ENCODE measurements at places on chromosomes 7 and 10.

- DNase-seq = no peak
Measured at GRCh38 chr7:24685708-24686107, 71.6 kb downstream of the GSDME start.

GRCh38 chr10:21092683-21093524 is 195.8 kb upstream of the NEBL start:
- DNase-seq = no peak

GRCh38 chr7:78492146-78492545 is 693.6 kb downstream of the PHTF2 start:
- DNase-seq = no peak

- DNase-seq = no peak
Measured at GRCh38 chr7:156475179-156475578, 165.4 kb upstream of the RNF32 start.

DNA sequence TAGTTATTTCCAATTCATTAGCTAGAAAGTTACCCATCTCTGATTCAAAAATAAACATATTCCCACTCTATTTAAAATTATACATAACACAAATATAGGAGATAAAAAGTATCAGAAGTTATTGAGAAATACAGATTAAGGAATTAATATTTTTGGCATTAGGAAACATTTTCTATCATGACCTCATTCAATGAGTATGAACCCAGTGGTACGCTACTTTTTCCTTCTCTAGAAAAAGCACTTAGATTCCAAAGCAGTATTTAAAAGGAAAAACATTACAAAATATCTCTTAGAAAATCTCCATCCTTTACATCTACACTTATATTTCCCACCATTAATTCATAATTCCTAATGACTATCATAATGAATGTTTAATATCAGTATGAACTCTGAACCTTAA is 240.6 kb upstream of the GNAI1 start:
- DNase-seq = no peak

GRCh38 chr10:69904533-69904932 is 102.8 kb downstream of the COL13A1 start:
- DNase-seq = no peak

GRCh38 chr7:5872326-5872725 is 8.3 kb upstream of the OCM start:
- DNase-seq = no peak

- no peak for DNase-seq
Measured at GRCh38 chr7:31111109-31111451, 59.0 kb downstream of the ADCYAP1R1 start.

DNA sequence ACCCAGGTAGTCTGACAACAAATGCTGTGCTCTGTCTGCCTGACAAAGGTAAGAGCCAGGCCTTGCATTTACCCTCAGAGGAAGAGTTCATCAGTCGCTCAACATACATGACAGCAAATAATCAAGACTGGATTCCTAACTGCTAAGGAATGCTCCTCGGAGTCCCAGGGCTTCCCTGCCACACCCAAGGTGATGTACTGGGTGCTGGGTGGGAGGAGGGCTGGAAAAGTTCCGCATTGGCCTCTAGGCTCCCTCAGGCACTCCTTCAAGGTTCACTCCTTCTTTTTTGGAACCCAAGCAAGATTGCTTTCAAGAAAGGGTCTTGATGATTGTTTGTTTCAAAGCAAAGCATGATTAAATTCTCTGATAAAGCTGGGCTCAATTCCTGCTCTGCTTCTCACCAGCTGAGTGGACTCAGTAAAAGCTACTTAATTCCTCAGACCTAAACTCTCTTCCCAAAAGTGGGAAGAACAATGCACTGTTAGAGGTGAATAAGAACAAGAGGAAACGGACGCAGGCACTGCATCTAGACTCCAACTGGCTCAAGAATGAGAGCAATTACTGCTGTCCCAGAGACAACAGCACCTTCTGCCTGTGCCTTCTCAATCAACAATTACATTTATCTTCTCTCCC is 173.5 kb downstream of the ELMO1 start:
- no peak for DNase-seq

GRCh38 chr10:122421054-122421625 is 33.3 kb upstream of the ARMS2 start:
- no peak for DNase-seq

DNA sequence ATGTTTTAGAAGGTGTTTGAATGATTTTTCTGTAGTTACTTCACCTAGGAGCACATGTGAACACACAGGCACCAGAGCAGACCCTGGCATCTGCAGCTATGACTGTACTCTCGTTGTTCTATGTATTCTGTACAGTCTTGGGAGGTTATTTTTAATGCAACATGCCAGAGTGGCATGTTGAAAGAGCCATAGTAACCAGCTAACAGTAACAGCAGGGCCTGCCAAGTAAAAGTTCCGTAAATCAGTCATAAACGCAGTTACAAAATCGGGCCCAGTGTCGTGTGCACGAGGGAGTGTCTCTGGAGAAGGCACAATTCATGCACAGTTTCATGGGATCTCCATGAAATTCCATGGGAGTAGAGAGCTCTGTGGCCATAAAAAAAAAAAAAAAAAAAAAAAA is 108.3 kb upstream of the CDK6 start:
- DNase-seq = no peak

DNA sequence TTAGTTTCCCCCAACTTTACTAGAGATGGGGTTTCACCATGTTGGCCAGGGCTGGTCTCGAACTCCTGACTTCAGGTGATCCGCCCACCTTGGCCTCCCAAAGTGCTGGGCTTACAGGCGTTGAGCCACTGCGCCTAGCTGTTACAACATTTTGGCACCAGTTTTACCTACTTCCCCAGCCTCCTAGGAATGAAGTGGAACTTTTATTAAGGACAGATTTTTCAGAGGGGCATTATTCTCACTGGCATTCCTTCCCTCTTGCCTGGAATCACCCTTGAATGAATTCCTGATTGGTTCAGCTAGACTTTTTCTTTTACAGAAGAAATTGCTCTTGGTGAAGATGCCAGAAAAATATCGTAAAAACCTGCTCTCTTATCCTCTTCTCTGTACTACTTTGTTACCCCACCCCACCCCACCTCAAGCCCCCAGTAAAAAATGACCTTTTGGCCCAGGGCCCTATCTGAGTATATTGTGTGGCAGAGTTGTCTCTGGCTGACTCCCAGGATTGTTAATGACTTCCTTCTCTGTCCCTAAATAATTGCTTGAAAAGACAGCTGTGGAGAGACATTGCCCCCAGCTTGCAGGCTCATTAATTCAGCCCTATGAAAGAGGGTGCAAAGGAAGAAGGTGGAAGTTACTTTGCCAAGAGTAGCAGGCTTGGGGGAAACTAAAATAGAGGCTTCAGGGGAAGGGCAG is 189.6 kb downstream of the AUTS2 start:
- no peak for DNase-seq

- DNase-seq = no peak
Measured at GRCh38 chr7:945147-945555, 9.3 kb downstream of the ADAP1 start.

- no peak for DNase-seq
Measured at GRCh38 chr10:43065234-43065633, 11.6 kb upstream of the RET start.

DNA sequence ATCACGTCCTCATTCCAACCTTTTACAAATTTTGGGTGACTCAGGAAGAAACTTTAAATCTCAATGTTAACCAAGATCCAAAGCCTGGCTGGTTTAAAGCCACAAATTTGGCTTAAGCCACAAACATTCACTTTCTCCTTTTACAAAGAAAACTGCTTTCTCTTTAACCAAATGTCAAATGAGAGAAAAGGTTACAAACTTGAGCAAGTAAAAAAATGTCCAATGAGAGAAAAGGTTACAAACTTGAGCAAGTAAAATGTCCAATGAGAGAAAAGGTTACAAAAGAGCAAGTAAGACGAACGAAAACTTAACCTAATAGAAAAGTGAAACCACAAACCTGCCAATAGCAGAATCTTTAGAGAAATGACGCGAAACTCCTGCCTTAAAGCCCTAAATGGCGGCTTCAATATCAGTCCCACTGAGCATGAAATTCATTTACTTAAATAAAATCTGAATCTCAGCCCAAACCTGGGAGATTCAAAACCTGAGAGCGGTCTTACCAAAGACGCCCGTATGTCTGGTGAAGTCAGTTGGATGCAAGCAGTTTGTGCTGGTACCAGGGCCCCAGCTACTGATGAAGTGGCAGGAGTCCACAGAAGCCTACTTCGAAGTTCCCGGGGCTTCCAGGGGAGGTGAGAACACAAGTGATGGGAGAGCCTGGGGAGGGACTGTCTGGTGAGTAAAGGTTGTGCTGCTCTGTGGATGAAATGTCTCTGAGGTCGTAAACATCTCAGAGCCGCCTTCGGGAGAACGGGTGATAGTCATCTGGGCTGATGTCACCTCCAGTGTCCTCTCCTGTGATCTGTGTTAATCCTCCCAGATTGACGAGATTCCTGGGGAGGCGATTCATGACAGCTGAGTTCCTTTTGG is 74.6 kb downstream of the PAXIP1 start:
- DNase-seq = no peak

- DNase-seq = no peak
Measured at GRCh38 chr7:94605031-94605430, 50.9 kb downstream of the SGCE start.

DNA sequence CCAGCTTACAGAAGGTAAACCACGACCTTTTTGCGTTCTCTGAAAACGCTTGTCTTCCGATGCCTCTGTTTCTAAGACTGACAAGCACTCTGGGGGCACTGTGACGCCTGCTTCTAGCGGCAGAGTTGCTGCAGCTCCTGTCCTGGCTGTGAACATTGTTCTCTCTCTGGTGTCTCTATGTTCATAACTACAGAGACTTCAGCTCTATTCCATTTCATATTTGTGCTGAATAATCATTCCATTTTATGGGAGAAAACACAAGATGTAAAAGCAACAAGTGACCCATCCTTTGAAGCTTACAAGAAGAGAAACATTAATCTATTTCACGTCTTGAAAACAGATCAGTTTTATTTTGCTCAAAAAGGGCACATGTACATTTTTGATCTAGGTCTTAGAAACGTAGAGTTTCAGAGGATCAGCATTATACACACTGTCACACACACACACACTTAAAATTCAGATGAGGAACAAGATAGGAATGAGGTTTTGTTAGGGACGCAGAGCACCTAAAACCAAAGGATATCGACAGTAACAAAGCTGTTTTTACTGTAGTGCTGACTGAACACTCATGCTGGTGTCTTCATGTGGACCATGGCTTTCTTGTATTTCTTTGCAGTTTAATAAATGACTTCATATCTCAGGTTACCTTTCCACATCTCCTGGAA is 3.0 kb downstream of the IKZF1 start:
- DNase-seq = no peak

All from Right ventricle myocardium inferior (tissue), 1 donor.